Activated CD4-positive, alpha-beta T cell treated with anti-CD3 and anti-CD28 coated beads, Interleukin-2, amount 50 U/mL, for 4 hours (primary cell): ENCODE measurements at places on chromosomes 4 and X.

DNA sequence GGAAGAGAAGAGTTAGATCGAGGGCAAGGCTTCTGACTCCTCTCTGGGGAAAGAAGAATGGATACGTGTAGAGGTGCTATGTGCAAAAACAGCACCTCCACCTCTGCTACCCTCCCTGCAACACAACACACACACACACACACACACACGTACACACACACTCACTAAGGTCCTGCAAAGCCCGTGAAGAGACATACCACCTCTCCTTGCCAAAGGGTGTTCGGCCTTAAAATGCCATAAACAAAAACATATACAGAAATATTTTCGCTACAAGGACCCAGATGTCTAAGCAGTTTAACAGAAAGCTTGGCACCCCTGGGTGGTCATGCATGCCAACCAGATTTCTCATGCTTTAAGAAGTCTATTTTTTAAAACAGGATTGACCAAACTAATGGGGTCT lies 1.5 kb downstream of the TIFA start:
- no peak for DNase-seq

DNA sequence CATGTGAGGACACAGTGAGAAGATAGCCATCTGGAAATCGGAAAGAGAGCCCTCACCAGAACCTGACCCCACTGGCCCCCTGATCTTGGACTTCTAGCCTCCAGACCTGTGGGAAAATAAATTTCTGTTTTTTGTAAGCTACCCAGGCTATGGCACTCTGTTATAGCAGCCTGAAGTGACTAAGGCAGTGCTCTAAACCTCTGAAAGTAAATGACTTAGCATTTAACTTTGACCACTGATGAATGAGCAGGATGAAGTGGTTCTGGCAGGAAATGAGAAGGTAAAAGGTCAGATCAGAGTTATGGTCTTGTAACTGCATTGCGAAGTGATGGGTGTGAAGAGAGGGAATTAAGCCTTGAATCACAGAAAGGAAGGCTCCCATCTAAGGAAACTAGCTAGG lies 17.0 kb downstream of the GPAT3 start:
- no peak for DNase-seq

DNA sequence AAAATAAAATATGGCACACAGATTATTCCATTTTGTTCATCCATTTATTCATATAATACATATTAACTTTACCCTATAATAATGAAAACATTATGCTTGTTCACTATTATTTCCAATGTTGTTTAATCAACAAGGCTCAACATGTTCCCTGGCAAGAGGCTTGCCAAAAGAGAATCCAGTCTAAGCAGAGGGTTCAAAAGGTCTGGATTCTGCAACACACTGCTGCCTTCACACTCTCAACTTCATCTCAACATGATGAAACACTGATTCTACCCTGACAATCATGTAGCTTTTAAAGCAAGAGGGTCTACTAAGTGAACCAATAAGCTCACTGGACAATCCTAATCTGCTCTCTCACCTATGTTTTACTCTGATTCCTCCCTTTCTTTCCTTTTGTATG lies 101.1 kb downstream of the MID1 start:
- no peak for DNase-seq

DNA sequence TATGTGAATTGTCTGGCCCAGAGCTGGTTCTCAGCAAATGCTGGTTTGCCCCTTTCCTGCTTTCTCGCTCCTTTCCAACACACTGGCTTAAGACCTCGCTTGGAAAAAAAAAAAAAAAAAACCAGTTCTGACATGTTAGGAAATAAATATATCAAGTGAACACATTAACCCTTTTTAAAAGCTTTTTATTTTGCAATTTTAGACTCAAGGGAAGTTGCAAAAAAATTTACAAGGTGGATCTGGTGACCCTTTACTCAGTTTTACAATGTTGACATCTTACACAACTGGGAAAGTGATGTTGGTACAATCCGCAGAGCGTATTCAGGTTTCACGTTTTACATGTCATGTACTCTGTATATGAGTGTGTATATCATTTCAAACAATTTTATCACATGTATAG lies 100.1 kb downstream of the RTL5 start:
- DNase-seq: no peak

- no peak for DNase-seq
Observed at GRCh38 chrX:99078301-99078700, 1331.8 kb downstream of the PCDH19 start.

- DNase-seq: no peak
Observed at GRCh38 chr4:118058955-118059354, 24.7 kb downstream of the NDST3 start.
